ENCODE measurements at places on chromosomes 12 and 14.

DNA sequence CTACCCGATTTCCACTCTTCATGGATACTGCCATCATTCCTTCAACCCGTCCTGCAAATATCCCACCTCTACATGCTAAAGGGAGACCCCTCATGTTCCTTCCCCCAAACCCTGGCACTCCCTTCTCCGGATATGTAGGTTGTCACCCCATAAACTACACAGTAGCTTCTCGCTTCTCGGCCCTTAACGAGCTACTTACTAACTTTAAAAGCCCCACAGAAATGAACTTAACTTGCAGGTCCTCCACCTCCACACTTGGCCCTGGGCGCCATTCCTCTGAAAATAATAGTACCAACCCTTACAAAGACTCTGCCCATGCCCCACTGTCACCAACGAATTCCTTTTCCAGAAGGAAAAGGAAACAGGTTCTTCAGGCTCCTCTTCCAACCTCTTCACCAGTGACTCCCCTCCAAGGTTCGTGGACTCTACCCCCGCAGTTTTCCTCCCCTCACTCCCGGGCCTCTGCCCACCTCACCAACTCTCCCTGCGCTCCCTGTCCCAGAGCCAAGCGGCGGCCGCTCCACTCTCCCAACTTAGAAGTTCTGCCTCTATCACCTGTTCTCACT is 1.2 kb downstream of the SPPL3 start:
- DNase-seq = no peak

DNA sequence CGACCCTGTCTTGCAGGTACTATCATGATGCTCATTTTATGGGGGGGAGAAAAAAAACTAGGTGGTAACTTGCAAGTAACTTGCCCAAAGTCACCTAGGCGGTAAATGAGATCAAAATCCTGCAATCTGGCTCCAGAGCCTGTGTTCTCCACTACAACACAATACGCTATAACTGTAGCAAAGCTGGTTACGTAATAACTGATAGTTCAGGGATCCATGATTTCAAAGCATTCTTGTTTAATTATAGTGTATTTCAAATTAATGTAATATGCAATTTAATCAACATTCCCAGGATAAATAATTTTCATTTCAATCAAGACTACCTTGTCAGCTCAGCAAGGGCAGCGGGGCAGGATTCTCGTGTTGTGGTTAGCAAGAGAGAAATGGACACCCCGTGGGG is 31.7 kb downstream of the BBS10 start:
- DNase-seq = no peak

DNA sequence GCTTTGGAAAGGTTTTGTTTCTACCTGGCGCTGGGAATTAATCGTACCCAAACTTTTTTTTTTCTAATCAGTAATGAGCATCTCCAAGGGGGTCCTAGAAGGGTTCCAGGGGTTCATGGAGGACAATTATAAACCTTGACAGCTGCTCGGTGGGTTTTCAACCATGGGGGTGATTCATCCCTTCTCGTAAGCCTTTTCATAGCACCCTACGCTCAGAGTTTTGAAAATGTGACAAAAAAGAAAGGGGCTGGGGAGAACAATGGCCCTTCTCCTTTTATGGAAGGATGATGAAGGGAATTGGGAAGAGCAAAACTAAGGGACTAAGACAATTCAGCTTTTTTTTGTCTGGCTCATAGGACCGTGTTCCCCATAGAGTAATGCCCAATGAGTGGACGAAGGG is 196.7 kb downstream of the ZFP36L1 start:
- DNase-seq = no peak

DNA sequence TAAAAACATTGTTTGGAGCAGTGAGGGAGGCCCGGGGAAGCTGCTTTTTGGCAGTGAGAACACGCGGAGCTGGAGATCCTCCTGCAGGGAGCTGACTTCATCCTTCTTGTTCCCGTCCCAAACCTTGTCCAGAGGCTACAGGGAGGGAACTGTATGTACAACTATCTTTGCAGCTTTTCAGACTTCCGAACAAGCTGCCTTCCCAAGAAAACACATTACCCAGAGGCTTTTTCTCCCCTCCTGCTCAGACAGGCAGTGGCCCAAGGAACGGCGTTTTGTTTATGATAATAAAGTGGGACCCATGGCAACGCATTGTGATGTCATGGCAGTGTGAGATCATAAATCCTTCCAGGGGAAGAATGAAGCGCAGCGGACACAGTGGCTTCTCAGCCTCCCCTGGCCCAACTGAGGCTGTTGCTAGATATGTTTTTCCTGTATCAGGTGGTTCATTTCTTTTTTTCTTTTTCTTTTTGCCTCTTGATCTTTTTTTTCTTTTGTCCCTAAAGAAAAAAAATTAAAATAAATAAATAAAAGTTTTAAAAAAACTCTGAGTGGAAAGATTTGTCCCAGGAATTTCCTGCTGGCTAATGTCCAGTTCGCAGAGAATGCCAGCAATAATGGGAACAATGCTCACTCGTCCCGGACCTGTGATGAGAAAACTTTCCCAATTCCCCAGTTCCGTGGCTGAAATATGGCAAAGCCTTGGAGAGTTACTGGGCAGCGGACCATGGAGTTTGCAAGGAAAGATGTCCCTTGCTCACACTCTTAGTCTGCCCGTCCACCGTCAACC is 103.4 kb upstream of the MAP1LC3B2 start:
- DNase-seq = no peak

DNA sequence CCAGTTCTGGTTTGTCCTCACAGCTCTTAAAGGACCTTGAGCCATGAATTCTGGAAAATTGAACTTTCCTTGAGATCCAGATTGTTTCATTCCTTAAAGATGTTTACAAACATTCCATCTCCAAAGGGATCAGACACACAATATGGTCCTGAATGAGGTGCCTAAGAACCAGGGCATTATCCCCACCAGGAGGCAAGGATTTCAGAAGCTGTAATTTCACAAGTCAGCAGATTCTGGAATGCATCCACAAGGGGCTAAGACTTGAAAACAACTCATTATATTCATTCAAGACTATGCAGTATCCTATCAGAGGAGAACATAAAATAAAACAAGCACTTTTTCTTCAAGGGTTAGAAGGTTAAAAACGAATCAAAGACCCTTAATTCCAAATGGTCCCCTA is 15.1 kb downstream of the KCNH5 start:
- no peak for DNase-seq

- no peak for DNase-seq
Measured at GRCh38 chr12:112261559-112261958, 120.7 kb downstream of the HECTD4 start.

GRCh38 chr12:60159761-60160160 is 563.9 kb downstream of the SLC16A7 start:
- no peak for DNase-seq

DNA sequence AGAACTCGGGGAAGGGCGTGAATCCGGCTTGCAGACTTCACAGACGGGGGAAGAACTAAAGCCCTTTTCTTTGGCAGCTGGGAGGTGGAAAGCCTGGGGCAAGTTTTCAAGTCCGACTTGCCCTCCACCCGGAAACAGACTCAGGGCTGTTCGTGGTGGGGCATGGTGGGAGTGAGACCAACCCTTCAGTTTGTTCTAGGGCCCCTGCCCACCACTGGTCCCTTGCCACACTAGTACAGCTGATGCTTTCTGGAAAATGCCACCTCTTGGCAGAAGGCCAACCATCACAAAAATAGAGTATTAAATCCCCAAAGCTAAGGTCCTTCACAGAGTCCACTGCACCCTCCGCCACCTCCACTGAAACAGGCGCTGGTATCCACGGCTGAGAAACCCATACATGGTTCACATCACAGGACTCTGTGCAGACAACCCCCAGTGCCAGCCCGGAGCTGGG is 50.4 kb upstream of the DDX11 start:
- no peak for DNase-seq

DNA sequence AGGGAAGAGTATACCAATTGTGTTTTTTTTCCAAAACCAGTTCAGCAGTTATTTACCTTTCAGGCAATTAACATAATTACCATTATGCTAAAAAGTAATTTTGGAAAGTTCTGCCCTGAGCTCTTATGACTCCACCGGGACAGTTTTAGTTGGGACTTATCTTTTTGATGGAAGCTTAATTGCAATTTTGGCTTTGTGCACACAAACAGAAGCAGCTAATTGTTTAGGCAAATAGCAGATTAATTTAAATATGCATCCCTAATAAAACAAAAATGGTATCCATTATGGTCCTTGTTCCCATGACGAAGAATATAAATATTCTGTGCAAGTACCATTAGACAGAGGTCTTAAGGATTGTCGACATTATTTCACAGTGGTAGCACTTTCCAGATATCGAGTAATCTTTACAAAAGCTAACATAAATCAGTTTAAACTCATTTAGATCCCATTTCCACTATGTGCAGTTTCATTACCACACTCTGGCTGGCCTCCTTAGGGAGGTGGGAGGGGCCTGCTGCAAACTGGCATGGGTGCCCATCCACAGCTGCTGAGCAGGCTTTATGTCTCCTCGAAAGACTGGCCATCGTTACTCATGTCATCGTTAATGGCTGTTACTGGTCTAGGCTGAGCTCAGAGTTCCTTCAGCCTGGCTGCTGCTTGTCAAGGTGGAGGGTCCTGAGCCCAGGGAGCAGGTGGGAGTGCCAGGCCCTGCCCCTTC is 68.2 kb downstream of the FBXW8 start:
- no peak for DNase-seq

DNA sequence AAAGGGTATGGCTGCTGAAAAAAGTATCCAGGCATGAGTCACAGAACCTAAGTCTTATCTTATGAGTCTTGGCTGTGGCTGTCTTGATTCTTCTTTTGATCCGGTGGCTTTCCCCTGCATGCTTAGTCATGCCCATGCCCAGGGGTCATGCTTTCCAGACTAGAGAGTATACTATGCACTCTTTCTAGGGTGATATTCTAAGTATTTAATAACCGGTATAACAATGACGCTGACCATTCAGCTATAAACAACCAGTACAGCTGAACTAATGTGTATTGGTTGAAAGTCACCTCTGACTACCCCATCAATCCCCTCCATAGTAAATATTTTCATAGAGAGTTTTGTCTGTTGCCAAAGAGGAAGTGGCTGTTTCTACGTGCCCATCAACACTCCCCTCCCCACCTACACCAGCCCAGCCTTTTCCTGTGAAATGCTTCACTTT is 34.7 kb upstream of the NRXN3 start:
- DNase-seq = no peak

GRCh38 chr12:120956579-120957300 is 21.6 kb upstream of the HNF1A start:
- DNase-seq = no peak

- DNase-seq = no peak
Measured at GRCh38 chr12:111596985-111597830, 1.9 kb downstream of the ATXN2 start.

- DNase-seq = no peak
Measured at GRCh38 chr12:24760606-24761378, 188.1 kb downstream of the BCAT1 start.

GRCh38 chr12:31245822-31246469 is 80.0 kb downstream of the SINHCAF start:
- DNase-seq = no peak

DNA sequence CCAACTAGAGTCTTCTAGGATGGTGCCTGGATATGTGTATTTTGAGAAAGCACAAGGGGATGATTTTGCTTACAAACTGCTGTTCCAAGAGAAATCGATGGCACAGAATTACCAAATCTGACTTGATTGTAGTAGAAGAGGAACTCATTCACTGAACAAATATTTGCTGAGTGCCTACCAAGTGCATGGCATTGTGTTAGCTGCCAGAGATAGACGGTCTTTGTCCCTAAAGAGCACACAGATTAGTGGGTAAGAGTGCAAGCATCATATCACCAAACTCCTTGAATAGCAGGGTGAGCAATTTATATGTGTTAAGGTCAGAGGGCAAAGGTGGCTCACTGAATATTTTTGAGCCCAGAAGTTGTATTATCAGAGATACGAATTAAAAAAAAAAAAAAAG is 3.5 kb upstream of the FOXN3 start:
- DNase-seq = no peak

- no peak for DNase-seq
Measured at GRCh38 chr12:103809154-103809553, 31.9 kb downstream of the NT5DC3 start.

GRCh38 chr12:56657416-56658379 is 11.9 kb upstream of the ATP5F1B start:
- no peak for DNase-seq

DNA sequence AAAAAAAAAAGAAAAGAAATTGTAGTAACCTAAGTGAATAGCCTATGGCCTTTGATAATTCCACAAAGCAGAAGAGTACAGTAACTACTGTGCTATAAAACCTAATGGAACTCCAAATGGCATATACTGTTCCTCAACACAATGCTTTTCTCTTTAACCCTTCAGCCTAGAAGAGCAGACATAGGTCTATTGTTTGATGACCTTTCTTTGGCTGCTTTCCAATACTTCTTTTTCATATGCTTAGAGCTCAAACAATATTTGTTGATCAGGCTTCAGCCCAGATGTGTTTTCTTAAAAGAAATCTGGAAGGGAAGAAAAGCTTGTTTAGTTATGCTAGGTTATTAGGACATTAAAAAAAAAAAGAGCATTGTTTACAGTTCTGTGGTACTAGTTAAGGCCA is 116.4 kb downstream of the NTN4 start:
- no peak for DNase-seq

GRCh38 chr12:65615118-65615517 is 209.2 kb upstream of the HMGA2 start:
- no peak for DNase-seq

- no peak for DNase-seq
Measured at GRCh38 chr14:38973083-38973700, 129.8 kb downstream of the SEC23A start.

DNA sequence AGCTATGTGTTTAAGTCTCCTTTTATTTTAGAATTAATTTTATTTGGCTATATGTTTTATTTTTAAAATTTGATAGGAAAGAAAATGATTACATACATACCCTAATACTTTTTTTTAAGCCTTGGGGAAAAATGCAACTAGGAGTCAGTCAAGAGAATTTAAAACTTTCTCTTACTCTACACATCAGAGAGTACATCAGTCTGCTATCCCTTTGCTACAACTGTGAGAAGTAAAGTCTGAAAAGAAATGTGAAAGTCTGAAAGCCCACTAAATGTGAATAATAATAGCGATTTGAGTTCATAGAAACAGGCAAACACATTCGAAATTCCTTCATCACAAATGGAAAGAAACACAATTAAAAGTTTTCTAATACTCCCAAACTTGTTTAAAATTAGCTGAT is 95.0 kb downstream of the PTPRQ start:
- DNase-seq = no peak

DNA sequence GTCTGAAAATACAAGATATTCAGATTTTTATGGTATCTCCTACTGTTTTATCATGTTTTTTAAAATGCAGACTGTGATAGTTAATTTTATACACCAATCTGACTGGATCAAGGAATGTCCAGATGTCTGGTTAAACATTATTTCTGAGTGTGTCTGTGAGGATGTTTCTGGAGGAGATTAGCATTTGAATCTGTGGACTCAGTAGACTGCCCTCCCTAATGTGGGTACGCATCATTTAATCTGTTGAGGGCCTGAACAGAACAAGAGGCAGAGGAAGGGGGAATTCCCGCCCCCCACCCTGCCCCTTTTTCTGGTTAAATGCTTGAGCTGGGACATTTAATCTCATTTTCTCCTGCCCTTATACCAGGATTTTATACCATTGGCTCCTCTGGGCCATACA is 72.1 kb downstream of the AVPR1A start:
- DNase-seq = no peak

- no peak for DNase-seq
Measured at GRCh38 chr14:31993521-31993951, 83.6 kb upstream of the ARHGAP5 start.
